Liver (tissue), 10 donors: ENCODE measurements at places on chromosomes 7 and 10. TPM values are rescaled to one million over a fixed set of nuclear protein-coding genes. Genes with fewer than 3 reads are reported as not detected.

Gene SOSTDC1
- total RNA-seq, result 0.56 TPM

Gene IDI2
- not detected for total RNA-seq

Gene RP9
- total RNA-seq, result 5.1 TPM

Gene GDF2
- total RNA-seq, result 26.9 TPM

Gene PSPH
- 35.9 TPM for total RNA-seq

Gene IGF2BP3
- 28.4 TPM for total RNA-seq

Gene HOXA5
- 2.1 TPM for total RNA-seq
